ENCODE measurements at places on chromosomes 6 and 20.

DNA sequence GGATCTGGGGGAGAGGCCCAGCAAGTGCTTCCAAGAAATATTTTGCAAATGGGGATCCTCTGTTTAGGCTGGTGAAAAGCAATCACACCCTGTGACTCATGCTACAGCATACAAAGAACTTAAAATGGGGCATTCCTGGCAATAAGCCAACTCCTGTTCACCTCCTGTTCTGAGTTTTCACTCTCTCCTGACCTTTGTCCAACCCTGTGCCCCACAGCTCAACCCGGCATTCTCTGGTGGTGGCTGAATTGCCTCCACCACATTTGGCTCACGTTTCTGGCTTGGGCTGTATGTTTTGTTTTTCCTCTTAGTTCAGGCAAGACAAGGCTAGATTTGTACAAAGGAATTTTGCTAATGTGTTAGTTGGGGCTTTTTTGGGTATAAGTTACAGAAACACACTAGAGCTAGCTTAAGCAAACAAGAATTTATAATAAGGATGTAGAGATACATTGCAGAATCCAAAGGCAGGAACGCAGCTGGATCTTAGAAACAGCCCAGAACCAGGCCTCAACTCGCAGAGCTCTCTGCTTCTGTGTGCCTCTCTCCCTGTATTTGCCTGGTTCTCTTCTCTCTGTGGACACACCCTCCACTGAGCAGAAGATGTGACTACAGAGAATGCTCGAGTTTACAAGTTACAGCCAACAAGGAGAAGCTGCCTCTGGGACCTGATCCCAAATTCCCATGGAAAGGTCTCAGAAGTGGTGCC is 9.4 kb downstream of the ABCC10 start:
- no peak for DNase-seq

GRCh38 chr6:163886428-163886827 is 471.9 kb downstream of the QKI start:
- no peak for DNase-seq

DNA sequence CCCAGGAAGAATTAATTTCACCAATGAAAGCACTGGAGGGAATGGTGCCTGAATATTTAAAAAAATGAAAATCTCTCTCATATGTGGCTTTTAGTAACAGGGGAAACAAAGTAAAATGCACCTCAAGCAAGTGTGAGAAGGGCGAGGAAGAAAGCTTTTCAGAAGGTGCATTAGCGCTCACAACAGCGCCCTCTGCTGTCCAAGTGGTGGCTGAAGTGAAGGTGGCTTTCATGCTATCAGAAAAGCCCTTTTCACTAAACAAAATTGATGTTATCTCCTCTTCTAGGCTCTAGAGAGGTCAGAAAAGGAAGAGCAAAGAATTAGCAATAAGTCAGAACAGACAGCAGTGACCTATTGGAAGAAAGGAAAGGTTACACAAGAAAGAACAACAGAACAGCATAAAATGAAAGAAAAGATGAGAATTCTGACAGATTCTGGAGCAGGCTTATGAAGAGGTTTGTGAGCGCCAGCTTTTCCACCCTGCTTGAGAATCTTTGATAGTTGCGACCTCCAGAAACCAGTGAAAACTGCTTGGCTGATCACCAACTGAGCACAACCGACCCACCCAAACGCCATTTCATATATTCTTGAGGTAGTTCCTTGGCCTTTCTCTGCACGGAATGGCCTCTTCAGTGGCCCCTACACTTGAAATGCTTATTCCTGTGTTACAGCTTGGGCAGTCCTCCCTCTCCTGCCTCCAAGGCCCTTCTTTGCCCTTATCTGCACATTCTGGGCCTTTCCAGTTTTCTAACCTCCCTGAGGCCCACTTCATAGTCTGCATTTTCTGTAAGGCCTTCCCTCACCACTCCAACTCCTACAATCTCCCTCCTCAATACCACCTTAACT is 45.3 kb downstream of the SMLR1 start:
- peak; percentile 43 for DNase-seq

DNA sequence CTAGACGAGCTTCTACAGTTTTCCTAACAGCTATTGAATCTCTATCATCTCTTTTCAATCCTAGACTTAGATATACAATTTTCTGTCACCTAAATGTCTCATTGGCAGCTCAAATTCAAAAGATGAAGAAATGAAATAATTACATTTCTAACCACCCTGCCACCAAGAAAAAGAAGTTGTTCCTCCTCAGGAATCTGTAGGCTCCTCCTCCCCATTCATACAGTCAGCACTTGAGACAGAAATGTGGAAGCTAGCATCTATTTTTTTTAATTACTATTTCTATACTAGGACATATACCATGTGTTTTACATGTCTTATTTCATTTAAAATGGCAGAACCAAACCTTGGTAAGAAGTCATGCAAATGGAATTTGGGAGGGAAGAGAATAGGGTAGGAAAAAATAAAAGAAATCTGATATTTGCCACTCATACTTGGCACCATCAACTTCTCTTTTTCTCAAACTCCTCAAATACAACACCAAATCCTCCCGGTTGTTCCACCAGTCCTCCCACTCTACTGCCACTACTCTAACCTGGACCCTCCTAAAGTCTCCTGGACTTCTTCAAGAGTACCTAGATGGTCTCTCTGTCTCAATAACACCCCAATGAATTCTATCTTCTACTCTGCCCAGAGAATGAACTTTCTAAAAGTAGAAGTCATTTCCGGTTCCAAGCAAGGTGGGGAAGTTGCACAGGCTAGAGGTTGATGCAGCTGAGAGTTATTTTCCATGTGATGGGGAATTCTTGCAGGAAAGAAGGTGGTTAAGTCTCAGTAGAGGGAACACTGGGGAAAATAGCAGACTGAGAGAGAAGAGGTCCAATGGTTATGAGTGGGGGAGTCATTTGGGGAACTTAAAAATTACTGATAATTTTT is 54.1 kb downstream of the ATXN1 start:
- no peak for DNase-seq

DNA sequence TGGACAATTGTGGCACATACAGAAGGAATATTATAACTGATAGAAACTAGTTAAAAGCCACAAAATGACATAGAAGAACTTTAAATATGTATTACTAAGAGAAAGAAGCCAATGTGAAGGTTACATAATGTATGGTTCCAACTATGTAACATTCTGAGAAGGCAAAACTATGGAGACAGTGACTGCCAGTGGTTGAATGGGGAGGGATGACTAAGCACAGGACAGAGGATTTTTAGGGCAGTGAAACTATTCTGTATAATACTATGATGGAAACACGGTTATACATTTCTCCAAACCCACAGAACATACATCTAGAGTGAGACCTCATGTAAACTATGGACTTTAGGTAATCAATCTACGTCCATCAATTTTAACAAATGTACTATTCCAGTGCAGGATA is 22.4 kb downstream of the SYNCRIP start:
- no peak for DNase-seq
